ENCODE measurements at places on chromosomes 12 and 14.

DNA sequence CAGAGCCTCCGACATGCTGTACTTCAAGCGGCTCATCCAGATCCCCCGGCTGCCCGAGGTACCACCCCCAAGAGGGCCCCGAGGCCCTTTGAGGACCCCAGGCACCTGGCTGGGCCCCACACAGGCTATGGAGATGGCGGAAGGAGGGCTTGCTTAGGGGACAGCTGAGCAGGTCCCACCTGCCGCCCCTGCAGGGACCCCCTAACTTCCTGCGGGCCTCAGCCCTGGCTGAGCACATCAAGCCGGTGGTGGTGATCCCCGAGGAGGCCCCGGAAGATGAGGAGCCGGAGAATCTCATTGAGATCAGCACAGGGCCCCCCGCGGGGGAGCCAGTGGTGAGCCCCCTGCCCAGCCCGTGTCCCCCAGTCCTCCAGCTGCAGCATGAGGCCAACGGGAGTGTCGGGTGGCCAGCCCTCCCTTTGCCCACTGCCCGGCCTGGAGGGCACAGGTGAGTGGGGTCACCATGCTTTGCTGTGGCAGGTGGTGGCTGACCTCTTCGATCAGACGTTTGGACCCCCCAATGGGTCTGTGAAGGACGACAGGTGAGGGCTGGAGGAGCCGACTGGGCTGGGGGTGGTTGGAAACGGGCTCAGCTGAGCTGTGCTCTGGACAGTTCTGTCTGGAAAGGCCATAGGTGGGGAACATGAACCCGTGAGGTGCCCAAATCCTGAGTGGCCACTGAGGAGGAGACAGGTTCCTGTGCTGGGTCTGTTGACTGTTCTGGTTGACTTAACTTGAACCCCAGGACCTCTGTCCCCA, 20.0 kb downstream of the HIP1R start:
- no peak for DNase-seq

- DNase-seq = no peak
Observed at GRCh38 chr12:3730111-3730510, 22.8 kb downstream of the CRACR2A start.

- DNase-seq = no peak
Observed at GRCh38 chr14:99809859-99810558, 16.8 kb downstream of the EML1 start.

DNA sequence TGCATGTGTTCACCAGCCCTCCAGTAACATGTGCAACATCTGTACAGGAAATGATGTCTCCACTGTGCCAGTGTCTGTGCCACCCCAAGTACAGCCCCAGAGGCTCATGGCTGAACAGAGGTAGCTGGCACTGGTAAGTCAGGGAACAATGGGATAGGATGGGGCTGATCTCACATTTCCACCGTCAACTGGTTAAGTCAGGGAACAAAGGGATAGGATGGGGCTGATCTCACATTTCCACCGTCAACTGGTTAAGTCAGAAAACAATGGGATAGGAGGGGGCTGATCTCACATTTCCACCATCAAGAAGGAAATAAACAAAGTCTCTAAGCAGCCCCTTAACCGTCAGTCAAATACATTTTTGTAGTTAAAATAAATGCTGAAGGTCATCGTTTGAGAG, 246.6 kb downstream of the TMEM132D start:
- DNase-seq = no peak

DNA sequence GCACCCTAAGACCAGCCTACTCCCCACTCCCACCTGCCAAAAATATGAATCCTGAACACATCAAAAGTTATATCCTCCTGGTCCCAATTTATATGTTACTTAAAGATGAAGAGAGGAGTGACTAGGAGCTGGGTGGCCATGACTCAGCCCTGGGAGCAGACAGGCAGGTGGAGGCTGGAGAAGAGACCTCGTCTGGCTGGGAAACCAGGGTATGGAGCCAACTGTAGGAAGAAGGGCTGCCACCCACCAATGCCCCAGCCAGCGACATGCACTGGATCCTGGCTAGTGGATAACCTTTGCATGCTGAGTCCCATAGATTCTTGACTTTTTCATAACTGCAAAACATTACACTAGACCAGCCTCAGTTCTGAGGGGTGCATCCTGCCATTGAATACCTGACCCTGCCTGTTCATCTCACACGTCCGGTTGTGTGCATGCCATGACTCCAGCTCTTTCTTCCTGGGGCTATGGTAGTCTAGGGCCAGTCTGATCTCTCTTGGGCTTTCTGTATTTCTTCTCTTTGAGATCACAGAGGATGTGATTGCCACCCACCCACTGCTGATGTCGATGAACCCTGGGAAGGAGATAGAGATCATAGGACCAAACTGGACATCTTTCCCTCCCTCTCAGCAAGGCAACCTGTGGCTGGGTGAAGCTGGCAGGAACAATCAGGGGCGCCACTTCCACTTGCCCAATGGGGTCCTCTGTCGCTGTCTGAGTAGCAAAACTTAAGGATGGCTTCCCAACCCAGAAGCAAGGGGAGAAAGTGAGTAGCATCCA, 69.6 kb upstream of the DDX11 start:
- DNase-seq = no peak

DNA sequence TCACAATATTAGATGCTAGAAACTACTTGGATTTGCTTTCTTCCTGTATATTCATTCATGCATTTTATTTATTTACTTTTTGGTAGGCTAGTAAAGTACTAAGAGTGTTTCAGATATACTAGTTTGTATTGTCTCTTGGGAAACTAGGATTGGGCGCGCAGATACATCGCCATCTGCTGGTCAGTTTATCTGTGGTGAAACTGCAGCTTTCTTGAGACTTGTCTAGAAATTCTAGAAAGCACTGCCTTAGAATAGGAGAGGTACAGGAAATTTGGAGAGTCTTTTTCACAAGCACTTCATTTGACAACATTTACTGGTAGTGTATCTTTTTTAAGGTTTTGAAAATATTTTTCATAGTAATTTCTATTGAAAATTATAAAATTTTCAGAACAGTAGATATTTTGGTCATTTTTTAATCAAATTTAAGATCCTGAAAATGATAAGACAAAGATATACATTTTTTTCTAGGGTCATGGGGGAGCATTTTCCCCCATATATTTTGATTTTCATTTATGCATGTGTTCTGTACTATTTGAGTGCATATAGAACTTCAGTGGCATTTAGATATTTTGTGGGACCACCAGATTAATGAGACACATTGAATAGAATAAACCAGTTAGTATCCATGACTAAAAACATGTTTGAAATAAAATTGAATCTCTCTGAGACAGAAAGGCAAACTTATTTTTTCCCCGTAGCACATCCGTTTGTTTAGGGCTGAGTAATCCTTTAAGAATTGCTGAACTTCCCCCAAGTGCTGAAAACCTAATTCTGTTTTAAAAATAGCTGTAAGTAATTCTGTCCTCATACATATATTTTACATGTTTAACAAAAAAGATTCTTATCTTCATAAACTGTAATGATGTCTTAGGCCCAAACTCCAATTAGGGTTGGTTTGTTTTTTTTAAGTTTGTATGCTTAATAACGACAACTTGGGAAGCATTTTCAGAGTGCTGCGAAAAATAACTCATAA, 44.5 kb downstream of the SLC38A6 start:
- DNase-seq = no peak

- no peak for DNase-seq
Observed at GRCh38 chr14:74543771-74544438, 50.3 kb downstream of the ISCA2 start.

DNA sequence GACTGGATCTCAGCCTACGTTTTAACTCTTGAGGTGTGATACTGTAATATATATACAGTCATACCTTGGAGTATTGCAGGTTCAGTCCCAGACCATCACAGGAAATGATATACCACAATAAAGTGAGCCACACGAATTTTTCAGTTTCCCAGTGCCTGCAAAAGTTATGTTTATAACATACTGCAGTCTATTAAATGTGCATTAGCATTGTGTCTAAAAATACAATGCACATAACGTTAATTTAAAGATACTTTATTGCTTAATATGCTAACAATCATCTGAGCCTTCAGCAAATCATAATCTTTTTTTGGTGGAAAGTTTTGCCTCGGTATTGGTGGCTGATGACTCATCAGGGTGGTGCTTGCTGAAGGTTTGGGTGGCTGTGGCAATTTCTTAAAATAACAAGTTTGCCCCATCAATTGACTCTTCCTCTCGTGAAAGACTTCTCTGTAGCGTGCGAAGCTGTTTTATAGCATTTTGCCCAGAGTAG, 18.9 kb downstream of the PYROXD1 start:
- no peak for DNase-seq

DNA sequence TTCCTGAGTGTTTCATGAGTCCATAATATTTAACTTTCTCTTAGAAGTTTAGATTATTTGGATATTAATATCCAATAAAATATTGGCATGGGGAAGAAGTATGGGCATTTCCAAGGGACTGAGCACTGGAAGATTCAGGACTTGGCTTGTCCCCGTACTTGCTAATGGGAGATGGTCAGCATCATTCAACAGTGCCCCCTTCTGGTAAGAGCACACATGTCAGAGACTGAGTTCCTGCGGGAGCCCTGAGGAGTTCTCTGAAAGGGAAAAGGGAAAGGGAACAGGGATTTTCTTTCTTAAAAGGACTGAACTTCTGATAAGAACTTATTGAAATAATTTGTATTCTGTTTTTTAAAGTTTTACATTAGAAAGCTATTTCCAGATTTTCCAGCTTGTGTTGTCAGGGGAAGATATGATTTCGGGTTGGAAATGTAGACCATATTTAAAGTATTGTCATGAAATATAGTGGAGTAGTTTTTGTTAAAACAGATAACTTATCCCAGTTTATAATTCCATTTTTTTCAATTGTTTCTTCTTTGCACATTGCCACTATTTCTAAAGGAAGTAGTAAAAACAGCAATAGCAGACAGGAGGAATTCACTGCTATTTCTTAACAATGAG, 59.8 kb upstream of the C12orf71 start:
- no peak for DNase-seq

DNA sequence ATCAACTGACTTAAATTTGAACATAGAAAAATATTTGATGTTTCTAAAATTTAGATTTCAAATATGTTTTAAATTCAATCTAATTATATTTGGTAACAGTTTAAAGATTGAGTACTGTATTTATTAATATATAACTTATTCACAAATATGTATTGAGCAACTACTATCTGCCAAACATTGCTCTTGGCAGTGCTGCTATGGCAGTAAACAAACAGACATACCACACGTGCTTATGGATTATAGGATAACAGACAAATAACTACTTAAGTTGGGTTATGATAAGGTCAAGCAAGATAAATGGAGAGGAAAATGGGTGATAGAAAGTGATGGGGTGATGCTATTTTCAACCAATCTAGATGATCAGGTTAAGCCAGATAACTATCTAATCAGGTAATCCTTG, 538.1 kb downstream of the C12orf50 start:
- no peak for DNase-seq

GRCh38 chr14:93945070-93945399, 17.9 kb downstream of the FAM181A start:
- no peak for DNase-seq

GRCh38 chr14:99982537-99983250, 82.5 kb upstream of the EVL start:
- DNase-seq = peak; percentile 18

DNA sequence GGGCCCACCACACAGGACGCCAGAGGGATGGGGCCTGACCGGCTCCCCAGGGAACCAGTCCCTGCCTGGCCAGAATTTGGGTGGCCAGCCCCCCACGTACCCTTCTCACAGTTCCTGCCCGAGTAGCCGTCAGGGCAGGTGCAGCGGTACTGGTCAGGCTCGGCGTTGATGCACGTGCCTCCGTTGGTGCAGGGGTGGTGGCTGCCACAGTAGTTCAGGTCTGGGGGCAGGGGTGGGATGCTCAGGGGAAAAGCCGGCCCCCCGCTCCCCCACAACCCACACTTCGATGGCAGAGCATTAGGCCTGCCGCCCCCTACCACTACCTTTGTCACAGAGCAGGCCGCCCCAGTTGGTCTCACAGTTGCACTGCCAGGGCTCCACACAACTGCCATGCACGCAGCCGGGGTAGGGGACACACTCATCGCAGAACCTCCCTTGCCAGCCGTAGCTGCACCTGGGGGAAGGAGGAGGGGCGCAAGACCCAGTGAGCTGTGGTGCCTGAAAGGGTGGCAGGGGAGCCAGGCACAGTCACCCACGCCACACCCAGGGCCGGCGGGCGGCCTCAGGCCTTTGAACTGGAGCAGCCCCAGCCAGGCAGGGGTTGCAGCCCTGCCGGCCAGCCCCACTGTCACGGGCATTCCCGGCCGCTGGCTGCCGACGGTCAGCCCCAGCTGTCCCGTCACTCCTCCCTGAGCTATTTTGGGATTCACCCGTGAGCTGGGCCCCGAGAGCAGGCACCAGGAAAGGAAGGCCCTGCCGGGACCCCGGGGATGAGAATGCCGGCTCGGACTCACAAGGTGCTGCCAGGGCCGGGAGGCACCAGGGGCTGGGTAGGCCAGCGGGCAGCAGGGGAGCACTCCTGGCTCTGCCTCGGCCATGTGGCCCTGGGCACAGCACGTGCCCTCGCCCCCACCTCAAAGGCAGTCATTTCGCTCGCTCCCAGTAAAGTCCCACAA, 16.5 kb downstream of the JAG2 start:
- DNase-seq = no peak

DNA sequence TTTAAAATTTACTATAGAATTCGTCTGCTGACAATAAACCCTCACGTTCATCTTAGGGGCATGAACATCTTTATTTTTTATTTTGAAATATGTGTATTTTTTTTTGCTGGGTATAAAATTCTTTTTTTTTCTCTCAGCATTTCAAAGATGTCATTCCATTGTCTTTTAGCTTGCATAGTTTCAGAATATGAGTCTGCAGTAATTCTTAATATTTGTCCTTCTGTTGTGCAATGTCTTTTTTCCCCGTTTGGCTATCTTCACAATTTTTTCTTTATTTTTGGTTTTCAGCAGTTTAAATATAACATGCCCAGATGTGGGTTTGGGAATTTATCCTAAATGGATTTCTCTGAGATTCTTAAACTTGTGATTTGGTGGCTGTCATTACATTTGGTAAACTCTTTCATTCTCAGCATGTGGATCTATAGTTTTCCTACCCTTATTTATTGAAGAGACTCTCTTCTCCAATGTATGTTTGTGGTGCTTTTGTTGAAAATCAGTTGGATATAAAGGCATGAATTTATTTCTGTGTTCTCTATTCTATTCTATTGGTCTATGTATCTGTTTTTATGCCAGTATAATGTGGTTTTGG, 37.8 kb upstream of the PLBD1 start:
- DNase-seq = no peak

GRCh38 chr12:123131879-123132402, 18.9 kb downstream of the PITPNM2 start:
- no peak for DNase-seq

DNA sequence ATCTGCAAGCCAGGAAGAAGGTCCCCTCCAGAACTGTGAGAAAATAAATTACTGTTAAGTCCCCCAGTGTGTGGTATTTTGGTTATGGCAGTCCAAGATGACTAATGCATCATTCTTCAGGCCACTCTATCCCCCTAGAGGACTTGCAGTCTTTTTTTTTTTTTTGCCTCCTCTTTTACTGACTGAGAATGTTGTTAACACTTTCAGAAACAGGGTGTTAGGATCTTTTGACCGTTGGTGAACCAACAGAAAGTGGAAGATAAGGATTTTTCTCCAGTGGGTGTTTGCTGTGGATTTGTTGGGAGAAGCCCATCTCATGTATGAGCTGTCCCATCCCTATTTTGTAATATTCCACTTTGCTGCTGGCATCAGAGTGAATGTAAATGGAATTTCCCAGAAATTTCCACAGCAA, 37.8 kb downstream of the MARK3 start:
- no peak for DNase-seq

GRCh38 chr12:95641299-95641952, 90.2 kb upstream of the USP44 start:
- DNase-seq = no peak

- DNase-seq = no peak
Observed at GRCh38 chr14:70359076-70359424, 433 bp downstream of the COX16 start.
